ENCODE measurements at places on chromosomes 2 and 18.

GRCh38 chr18:11512096-11513025 is 97.0 kb upstream of the SLC35G4 start:
- no peak for DNase-seq

GRCh38 chr2:107259408-107260195 is 373.6 kb upstream of the ST6GAL2 start:
- no peak for DNase-seq

GRCh38 chr2:233079953-233080835 is 20.1 kb downstream of the INPP5D start:
- peak; percentile 67 for DNase-seq

- DNase-seq: no peak
Measured at GRCh38 chr2:25160376-25160775, 8.0 kb downstream of the POMC start.

DNA sequence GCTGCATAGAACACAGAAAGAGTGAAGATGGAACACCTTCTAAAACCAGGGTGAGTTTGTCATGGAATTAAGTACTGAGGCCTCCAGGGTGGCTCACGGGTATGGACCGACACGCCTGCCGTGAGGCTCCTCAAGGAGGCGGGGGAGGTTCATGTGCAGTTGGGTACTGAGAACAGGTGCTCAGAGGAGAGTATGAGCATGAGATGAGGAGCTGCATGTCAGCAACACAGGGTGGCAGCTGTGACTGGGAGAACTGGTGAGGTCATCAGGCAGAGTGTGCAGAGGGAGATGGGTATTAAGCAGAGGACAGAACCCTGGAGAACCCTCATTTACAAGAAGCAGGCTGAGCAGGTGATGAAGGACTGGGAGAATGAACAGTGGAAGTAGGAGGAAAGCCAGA is 63.2 kb upstream of the KLHL29 start:
- no peak for DNase-seq

GRCh38 chr18:50559752-50560680 is at the start of gene MAPK4:
Gene MAPK4 (plus strand): TSS chr18:50560087. CDS start chr18:50663959, 103,872 bp downstream.
- peak; percentile 13 for DNase-seq

DNA sequence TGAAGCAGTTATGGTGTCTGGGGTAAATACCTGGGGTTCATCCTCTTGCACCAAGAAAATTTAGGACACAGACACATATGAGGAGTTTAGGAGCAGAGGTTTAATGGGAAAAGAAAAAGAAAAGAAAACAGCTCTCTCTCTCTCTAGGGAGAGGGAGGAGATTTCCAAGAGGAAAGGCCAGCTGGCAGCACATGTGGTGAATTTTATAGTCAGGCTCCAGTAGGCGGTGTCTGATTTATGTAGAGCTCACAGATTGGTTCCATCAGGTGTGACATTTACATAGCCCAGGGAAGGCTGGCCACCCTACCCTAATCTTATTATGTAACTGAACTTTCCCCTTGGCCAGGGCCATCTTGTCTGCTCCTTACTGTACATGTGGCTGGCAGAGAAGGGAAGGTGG is 297.5 kb upstream of the RGPD4 start:
- DNase-seq: no peak

DNA sequence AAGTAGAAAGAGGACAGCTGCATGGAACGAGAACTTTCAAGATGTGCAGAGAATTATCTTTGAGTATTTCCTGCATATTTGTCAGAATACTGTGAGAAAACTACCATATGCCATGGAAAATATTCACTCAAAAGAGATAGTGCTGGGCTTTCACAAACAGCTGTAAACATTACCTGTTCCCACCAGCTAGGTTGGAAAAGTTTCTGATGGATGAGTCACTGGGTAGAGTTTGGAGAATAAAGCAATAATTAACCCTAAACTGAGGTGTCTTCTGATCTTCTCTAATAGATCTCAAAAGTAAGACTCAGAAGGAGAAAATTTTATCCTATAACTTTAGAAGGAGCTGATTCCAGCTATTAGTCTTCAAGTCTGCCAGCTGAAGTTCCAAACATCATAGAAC is 3.9 kb upstream of the FSIP2 start:
- no peak for DNase-seq

DNA sequence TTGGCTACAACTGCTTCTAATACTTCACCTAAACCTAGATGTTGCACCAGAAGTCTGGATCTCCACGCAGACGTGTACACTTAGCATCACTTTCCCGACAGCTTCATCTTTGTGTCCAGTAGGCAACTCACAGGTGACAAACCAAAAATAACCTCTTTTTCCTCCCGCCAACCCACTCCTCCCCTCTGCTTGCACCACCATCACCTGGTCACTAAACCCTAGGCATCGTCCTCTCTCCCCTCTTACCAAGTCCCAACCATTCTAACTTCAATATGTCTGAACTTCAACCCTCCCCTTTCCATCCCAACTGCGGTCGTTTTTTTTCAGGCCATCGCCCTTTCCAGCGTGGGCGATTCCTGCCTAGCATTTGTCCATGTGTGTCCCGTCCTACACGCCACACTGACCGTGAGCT is 413 bp upstream of the CHMP3 start:
- DNase-seq: no peak

- no peak for DNase-seq
Measured at GRCh38 chr18:46013484-46014189, 46.5 kb upstream of the EPG5 start.

DNA sequence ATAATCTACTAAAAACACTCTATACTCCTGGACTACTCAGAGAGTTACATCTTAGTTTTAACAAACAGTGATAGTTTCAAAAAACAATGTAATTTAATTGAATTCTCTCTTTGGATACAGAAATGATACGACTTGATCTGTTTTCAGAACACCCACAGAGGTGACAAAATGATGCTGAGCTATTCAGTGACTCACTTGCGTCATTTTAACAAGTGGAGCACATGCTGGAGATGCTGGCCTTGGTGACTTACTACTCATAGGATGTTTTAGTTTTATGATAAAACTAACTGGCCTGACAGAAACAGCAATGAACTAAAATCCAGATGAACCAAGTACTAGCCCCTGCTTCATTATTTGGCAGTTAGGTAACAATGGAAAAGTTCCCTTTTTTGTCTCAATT is 101.3 kb upstream of the ITGB6 start:
- DNase-seq: no peak

- DNase-seq: no peak
Measured at GRCh38 chr2:10964052-10964790, 52.5 kb downstream of the KCNF1 start.

DNA sequence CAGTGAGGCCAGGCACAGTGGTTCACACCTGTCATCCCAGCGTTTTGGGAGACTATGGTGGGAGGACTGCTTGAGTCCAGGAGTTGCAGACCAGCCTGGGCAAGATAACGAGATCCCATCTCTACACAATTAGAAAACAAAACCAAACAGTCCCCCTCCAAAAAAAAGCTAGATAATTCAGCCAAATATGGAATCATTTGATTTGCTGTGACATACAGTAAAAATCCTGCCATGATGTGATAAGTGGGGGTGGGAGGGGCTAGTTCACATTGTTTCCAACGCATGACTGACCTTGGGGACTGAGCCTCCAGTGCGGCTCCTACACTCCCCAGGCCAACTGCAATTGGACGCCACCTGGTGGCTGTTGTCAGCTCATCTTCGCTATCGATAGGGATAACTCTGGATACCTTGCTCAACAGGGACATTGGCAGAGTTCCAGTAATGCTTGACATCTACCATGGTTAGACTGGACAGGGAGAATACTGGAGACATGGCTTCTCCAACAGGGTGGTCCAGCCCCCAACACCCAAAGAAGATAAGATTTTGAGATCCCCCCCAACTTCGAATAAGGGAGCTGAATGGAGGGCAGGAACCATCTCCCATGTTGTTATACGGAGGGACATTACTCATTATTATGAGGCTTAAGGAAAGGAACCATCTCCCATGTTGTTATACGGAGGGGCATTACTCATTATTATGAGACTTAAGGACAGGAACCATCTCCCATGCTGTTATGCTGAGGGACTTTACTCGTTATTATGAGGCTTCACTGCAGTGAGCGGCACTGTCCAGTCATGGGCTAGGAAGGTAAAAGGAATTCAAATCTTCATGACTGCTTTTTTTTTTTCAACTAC is 135.9 kb downstream of the TGIF1 start:
- DNase-seq: peak; percentile 92

DNA sequence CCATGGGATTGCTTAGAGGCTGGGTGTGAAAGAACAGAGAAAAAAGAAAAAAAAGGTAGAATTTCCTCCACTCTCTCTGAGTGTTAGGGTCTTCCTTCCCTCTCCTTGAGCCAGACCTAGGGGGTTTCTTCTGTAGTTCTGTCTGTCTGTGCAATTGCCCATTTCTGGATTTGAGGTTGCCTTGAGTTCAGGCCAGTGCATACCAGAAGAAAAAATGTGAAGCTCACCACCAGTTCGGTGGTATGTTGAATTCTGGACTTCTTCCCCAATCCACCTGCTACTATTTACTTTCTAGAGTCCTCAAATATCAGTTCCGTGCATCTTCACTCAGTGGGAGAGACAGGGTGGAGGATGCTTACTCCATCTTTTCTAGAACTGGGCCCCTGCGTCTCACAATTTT is 15.3 kb upstream of the SELENOI start:
- no peak for DNase-seq

- DNase-seq: no peak
Measured at GRCh38 chr2:42914314-42914713, 121.9 kb upstream of the HAAO start.

DNA sequence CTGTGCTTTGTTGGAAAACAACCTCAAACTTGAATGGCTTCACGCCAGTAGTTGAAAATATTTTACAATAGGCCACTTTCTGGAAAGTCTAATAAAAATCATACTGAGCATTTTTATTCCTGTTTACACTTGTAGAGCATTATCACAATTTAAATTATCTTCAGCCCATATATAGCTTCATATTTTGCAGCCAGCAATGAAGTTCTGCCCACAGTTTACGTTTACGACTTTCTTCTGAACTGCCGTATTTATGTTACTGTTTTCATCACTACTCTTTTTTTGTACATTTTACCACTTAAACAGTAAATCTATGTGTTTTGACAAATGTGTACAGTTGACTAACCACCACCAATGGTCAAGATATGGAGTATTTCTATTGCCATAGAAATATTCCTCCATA is 86.2 kb downstream of the COPS8 start:
- DNase-seq: no peak

DNA sequence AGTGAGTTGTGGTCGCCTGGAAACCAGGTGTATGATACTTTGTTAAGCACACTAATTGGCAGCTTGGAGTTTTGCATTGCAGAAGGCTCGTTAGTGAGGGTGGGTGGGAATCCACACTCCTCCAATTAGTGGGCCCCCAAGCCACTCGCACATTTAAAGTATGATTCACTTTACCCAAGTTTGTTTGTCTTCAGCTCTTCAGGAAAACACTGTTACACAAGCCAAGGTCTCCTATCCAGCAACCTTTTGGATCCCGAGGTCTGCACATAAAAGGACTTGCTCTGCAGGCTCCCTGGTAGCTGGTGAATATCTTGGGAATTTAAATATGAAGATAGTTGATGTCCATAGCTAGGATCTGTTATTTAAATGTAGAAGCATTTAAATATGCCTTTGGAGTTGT is 66.1 kb downstream of the NPAS2 start:
- no peak for DNase-seq

DNA sequence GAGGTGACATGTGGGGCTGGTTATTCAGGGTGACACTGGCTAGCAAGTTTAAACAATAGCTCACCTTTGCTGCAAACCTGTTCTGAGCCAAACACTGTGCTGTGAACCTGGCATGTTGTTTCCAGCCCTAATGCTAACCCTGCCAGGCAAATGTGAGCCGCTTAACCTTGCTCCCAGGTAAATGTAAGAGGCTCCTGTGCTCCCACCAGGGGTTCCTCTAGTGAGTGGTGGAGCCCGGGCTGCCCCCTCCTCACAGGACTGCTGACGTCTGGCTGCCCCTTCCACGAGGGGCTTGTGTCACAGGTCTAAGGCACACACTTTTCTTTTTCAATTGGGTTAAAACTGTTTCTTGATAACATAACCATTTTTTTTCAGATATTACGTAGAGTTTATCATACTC is 223.7 kb downstream of the DCDC2C start:
- DNase-seq: no peak

DNA sequence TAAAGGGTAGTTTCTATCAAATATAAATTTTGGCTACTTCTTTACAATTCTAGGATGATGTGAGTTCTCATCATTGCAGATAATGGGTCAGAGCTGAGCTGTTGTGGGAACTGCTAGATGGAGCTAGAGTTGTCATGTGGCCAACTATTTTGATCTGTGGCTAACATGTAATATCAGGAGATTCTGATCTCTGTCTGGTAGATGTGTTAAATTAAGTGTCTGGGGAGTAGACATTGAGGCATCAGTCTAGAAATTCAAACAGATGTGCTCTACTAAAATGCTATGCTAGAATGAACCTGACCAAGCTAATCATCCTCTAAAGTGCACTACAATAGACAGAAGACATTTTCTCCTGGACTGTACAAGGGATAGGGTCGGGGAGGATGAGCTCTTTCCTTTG is 30.3 kb upstream of the DARS1 start:
- DNase-seq: no peak

GRCh38 chr2:157856187-157856515 is 20.0 kb downstream of the ACVR1 start:
- DNase-seq: no peak

Data from HL-60 (cell line).